T follicular helper cell (primary cell): ENCODE measurements at places on chromosomes 11 and 22.

GRCh38 chr11:83601914-83602527 is 315.9 kb upstream of the CCDC90B start:
- DNase-seq = no peak

DNA sequence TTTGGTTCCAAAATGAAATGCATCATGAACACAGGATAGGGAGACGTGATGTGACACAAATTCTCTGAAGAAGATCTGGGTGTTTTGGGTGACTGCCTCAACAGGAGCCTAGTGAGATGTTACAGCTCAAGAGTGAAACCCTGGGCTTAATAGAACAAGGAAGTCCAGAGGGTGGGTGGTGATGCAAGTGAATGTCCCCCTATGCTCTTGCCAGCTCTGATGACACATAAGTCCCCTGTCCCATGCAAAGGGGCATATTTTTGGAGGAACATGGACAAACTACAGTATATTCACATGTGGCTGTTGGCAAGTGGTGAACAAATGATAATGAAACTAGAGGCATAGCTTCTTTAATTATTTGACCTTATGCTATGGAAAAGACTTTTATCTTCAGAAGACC is 9.2 kb downstream of the CRTAM start:
- no peak for DNase-seq

GRCh38 chr11:42870480-42870879 is 441.3 kb upstream of the API5 start:
- no peak for DNase-seq

DNA sequence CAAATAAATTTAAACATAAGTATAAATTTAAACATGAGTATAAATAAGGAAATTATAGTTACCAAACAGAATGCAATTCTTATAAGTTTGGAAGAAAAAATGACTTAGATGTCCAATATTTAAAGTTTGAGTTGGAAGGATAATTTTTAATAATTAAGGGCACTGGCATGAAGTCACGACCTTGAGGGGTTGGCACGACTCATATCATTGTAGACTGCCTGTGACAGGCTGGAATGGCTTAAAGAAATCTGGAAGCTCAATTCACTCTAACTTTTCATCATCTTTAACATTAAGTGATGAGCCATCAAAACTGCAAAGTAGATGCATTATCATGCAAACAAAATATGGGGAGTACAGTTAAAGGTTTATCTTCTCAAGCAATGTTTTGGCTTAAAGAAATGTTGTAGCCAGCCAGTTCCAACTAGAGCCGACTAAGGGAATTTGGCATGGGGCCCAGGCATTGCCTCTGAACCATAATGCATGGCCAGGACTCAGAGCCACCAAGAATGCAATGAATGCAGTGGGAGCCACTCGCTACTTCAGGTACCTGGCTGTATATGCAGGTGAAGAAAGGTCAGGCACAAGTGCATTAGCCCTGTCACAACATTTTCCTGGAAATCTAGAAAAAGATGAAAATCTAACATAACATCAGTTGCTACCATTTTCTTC is 33.4 kb downstream of the PGR start:
- no peak for DNase-seq

DNA sequence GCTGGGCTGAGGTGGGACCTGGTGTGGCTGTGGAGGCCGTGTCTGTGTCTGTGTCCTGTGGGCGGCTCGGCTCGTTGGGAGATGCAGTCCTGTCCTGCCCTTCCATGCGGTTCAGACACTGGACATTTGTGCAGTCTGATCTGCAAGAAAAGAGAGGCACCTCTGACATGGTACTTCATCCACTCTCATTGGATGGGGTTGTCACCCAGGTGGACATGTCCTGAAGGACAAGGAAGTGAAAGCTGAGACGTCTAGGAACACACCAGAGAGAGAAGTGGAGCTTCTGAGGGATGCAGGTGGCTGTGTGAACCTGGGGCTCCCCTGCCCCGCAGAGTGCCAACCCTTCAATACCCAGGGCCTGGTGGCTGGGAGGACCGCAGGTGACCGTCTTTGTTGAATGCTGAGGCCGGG is 18.4 kb downstream of the TBX1 start:
- no peak for DNase-seq

DNA sequence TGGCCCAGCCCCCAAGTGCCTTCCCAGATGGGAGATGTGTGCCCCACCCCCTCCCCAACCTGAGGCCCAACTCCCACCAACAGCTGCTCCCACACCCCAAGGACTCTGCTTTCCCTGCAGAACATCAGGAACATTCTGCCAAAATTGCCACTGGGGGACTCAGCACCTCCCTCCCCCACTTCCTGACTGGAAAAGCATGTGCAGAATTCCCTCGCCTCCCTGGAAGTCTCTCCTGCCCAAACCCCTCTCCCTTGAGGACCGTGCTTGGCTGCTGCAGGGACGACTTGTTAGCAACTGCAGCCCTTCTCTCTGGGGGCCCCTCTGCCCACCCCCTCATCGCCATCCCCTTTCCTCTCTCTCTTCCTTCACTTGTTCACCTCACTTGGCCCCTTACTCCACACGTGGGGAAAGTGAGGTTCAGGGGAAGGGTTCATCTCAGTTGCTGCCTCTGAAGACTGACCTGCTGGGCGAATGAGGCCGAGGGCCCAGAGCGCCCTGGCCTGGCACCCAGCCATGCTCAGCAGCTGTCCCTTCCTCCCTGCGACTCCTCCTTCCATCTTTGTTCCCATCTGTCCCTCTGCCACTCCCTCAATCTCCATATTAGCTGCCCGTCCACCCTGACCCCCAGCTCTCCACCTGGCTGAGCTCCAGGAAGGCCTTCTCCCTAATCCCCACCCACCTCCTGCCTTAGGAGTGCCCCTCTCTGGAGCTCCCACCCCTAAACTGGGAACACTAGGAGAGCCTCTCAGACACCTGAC is 105.1 kb downstream of the CHST1 start:
- DNase-seq = no peak

DNA sequence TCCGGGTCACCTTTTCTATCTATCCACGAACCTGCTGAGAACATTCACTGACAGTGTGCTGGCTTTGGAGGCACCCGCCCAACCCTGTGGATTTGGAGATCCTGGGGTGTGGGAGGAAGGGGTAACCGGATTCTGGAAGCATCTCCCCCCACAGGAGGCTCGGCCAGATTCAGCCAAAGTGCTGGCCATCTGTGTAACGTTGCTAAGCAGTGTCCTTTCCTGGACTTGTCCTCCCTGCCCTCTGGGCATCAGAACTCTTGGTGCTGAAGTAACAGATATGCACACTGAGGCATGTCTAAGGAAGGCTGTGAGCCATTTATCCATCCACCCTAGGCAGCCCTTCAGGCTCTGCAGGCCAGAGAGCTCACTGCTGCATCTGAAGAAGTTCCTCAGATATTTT is 85.7 kb downstream of the SNX19 start:
- DNase-seq = no peak

GRCh38 chr22:25930788-25931310 is 188.9 kb downstream of the MYO18B start:
- DNase-seq = no peak

DNA sequence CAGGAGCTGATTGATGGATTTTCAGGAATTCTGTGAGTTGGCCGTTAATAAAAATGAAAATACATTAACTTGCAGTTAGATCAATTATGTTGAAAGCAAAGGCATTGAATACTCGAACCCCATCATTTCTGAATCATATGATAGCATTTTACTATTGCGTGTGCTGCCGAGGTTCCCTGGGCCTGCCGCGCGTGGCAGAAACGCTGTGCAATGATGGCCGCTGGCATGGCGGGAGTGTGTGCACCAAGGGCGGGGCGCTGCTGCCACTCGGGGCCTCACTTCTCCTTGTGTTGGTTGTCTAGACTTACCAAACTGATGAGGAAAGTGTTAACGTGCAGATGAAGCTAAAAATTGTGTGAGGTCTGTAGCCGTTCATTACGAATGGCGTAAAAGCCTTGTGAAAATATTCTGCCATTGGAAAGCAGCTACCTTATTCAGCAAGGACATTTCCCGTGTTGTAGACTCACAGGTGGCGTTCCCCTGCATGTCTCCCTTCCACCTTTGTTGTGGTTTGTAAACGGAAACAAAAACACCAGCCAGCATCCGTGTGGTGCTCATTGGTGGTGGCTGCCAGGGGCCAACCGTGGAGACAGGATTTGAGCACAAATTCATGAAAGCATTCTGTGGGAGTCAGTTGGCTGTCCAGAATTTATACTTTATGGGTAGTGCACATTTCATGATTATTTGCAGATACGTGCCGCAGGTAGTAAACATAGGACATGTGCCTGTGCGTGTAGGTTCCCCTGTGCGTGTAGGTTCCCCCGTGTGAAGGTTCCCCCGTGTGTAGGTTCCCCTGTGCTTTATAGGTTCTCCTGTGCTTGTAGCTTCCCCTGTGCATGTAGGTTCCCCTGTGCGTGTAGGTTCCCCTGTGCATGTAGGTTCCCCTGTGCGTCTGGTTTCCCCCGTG is 5.9 kb upstream of the GRAMD4 start:
- DNase-seq = peak; percentile 62

DNA sequence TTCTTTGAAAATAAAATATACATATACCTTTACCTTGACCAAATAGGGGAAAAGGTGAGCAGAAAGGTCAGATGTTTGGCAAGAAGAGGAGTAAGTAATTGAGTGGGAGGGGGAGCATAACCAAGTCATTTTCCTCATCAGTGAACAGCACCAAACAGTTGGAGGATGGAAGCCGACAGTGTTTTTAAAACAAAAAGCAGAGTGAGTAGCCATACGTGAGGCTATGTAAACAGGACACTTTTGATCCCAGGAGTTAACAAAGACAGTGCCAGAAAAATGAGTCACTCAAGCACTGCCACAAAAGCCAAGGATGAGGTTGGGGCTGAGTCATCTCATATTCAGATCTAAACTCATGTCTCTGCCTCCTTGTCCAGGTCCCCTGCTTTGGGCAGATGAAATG is 734.7 kb downstream of the KCNA4 start:
- DNase-seq = no peak

- no peak for DNase-seq
Observed at GRCh38 chr22:47083379-47083986, 321.0 kb downstream of the TBC1D22A start.

GRCh38 chr11:120622189-120622875 is 110.8 kb downstream of the GRIK4 start:
- DNase-seq = no peak

DNA sequence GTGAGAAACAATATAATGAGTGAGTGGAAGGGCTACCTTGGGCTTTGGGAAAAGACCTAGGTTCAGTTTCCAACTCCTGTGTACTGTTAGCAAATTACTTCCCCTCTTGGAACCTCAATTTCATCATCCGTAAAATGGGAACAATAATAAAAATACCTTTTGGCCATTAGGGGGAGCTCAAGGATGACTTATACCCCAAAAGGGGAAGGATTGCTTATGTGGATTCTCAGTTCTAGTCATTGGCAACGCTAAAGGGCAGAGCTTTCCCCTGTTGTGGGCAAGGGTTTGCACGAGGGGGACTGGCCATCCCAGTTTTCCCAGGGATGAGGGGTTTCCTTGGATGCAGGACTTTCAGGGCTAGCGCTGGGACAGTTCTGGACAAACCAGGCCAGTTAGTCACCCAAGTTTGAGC is 3.1 kb upstream of the COMMD9 start:
- DNase-seq = no peak

- DNase-seq = no peak
Observed at GRCh38 chr11:115918576-115918975, 414.4 kb upstream of the CADM1 start.

DNA sequence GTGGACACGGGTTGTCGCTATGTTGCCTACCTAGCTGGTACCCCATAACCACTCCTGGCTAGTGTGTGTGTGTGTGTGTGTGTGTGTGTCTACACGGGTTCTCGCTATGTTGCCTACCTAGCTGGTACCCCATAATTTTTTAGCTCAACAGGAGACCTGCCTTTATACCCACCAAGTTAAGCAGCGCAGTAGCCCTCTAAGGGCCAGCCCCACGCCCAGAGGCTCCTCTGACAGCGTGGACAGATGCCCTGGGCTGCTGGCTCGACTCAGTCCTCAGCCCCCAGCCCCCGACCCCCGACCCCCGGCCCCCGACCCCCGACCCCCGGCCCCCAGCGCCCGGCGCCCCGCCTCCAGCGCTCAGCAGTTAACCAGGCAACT is 351 bp upstream of the AKIP1 start:
- DNase-seq = no peak

DNA sequence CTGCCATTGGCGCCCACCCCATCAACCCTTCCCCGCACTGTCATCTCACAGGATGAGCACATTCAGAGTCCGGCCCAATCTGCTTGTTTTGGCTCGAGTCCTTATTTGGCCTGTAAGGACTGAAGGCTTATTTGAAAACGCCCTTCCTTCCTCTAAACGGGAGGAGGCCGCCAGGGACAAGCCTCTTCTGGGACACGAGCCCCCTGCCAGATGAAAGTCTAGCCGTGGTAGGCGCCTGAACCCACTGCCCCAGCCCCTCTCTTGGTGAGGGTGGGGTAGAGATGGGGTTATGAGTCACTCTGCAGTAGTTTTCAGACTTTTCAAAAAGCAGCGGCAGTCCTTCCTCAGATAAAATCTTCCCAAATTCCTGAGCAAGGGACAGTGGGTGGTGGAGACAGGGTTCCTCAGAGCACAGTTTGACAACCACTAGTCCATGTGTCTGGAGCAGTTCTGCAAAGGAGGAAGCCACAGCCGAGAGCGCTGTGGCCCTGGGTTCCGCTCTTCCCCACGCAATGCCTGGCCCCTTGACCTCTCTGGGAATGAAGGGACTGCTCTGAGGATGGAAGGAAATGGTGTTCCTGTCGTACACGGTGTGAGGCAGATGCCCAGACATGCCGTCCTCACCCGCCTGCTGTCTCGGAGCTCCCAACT is 57.0 kb downstream of the MYH9 start:
- DNase-seq = no peak

DNA sequence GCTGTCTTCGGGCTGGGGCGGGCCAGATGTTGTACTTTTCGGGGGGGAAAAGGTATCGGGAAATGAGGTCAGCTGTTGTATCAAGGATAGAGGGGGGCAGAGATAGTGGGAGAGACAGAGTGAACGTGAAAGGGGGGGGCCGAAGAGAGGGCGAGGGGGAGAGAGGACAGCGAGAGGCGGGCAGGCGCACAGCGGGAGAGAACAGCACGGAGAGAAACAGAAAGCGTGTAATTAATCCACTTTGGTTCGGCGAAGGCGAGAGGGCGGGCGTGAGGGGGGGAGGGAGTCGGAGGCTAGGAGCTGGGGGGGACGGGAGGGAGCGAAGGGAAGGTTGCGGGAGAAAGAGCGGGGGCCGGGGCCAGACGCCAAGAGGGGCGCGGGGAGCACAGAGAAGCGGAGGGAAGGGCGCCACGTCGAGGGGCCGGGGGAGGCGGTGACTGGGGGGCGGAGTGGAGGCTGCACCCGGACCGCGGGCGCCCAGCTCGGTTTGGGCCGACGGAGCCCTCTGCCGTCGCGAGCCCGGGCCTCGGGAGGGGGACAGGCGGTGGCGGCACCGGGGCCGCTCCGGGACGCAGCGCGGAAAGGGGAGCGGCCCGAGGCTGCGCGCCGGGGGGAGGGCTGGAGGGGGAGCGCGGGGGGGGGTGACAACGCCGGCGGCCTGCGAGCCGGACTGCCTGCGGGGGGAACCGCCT is 612 bp downstream of the IGF2 start:
- no peak for DNase-seq
